ENCODE measurements at places on chromosomes 3 and 15.

DNA sequence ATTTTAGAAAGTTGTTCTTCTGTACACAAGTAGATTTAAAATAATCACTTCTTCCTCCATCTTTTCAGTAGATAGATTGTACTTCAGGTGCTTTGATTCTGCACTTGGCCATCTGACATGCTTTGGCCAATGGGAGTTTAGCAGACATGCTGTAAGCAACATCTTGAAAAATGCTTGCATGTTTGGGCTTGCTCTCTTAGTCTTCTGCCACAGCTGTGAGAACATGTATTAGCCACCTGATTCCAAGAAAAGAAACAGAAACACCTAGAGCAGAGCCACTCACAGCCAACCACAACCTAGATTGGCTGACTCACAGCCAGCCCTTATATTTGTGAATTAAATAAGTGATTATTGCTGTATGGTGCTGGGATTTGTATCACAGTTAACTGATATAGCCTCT, 70.2 kb upstream of the GADL1 start:
- no peak for DNase-seq

DNA sequence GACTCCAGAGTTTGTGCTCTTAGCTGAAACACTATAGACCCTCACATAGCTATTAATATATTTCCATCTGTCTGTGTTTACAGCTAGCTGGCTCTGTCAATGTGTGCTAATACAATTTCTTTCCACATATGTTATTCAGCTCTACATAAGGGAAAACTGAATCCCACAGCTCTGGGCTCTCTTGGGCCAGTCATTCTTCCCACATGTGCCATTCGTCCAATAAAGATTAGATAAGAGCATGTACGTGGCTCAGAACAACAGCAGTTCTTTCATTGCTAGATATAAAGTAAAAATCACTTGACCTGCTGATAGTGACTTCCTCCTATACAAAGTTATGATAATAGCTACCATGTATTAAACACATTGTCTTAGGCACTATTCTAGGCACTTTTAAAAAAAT, 2.8 kb upstream of the ILDR1 start:
- DNase-seq, result no peak

DNA sequence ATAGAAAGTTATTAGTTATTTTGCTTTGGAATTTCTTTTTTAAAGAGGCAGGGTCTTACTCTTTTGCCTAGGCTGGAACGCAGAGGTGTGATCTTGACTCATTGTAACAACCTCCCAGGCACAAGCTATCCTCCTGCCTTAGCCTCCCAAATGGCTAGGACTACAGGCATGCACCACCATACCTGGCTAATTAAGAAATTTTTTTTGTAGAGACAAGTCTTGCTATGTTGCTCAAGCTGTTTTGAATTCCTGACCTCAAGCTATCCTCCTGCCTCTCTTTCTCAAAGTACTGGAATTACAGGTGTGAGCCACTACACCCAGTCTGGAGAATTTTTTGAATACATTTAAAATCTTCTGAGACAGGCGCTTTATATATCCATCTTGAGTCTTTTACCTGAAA, 49.5 kb downstream of the IQGAP1 start:
- no peak for DNase-seq

GRCh38 chr3:30779686-30780287, 114.7 kb downstream of the GADL1 start:
- peak; percentile 75 for DNase-seq

GRCh38 chr15:59290295-59291212, 82.1 kb downstream of the MYO1E start:
- DNase-seq, result no peak

DNA sequence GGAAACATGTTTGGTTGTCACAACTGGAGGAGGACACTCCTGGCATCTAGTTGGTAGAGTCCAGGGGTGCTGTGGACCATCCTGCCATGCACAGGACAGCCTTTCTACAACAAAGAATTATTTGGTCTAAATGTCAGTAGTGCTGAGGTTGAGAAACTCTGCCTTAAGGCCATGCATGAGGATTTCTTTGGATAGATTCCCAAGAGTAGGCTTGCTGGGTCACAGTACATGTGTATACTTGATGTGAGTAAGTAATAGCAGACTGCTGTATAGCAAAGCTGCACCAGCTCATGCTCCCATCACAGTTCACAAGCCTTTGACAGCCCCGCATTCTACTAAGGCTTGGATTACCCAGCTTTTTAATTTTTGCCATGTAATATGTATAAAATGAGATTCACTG, 151.3 kb downstream of the MFSD1 start:
- no peak for DNase-seq

DNA sequence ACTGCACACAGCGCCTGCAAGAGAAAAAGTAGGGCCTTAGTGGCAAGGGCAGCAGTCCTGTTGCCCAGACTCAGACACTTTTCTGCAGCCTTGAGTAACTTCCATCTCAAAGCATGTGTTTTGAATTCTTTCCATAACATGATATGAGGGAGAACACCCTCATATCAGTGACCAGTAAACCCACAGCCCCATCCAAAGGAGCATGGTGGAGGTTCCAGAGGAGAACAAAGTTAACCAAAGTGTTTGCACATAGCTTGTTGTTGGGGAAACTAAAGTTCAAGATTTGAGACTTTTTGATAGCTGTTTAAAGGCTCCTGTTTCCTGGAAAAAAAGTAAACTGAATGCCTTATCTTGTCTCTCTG, 74.2 kb downstream of the OCA2 start:
- DNase-seq, result no peak

DNA sequence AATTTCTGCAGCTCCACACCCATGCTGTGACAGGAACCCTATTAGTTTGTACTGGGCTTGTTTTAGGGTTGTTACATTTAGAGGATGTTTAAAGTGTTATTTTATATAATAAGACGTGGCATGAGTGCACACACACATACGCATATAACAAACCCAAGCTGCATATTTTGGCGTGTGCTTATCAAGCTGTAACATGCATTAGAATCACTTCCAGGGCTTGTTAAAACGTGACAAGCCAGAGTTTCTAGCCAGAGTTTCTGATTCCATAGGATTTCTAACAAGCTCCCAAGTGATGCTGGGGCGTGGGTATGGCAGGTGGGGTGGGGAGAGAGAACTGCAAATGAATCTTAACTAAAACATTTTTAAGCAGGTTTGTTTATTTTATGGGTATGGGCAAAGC, 17.4 kb downstream of the ONECUT1 start:
- DNase-seq, result peak; percentile 7

GRCh38 chr15:95303713-95304112, 1026.8 kb upstream of the NR2F2 start:
- DNase-seq, result no peak

GRCh38 chr15:66771351-66771650, 69.3 kb downstream of the SMAD6 start:
- DNase-seq, result no peak

GRCh38 chr3:162200836-162201235, 704.2 kb downstream of the OTOL1 start:
- DNase-seq, result no peak

DNA sequence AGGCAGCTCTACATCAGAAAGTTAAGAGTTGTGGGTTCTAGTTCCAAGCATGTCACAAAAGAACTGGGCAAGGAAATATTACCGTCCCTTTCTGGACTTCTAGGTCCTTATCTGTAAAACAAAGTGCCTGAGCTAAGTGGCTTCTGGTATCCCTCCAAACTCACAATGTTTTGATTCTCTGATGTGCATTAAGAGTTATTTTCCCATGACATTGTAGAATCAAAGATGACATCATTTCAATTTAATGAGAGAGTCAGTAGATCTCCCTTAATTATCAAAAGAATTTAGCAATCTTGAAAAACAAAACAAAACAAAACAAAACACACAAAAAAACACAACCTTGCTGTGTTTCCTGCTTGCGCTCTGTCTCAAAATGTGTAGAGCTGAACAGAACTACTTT, 88.7 kb downstream of the DUT start:
- DNase-seq, result no peak

GRCh38 chr15:69236505-69236904, 62.2 kb upstream of the PAQR5 start:
- no peak for DNase-seq

- no peak for DNase-seq
Observed at GRCh38 chr3:73614419-73614818, 10.3 kb downstream of the PDZRN3 start.

GRCh38 chr3:30222441-30222840, 384.0 kb upstream of the TGFBR2 start:
- no peak for DNase-seq

Data from endodermal cell (in vitro differentiated cells).